Astrocyte of the hippocampus (primary cell): ENCODE measurements at places on chromosomes 2 and 18.

GRCh38 chr2:216181351-216181750, 72.2 kb downstream of the XRCC5 start:
- DNase-seq: no peak

GRCh38 chr2:132668189-132668823, 1.7 kb downstream of the LYPD1 start:
- peak; percentile 84 for DNase-seq

GRCh38 chr2:130252880-130253645, 54.8 kb upstream of the TUBA3E start:
- peak; percentile 31 for DNase-seq

- no peak for DNase-seq
These were observed 125.9 kb upstream of the NRP2 start for GRCh38 chr2:205556357-205556756.

DNA sequence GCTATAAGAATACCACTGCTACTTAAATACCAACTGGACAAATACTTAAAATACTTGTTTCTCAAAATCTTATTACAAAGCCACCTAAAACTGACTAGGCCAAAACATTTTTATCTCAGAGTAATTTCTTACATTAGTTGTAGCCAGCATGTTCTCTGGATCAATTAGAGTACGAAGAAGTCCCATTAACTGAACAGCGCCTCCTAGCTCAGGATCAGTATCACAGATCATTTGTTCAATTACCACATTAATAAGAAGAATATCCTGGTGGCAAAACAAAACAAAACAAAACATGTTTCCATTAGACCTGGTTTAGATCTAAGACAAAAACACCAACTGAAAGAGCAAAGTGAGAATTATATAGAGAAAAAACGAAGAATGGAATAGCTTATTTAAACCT, 36.0 kb downstream of the PPP4R3B start:
- DNase-seq: no peak

GRCh38 chr2:1868683-1869141, 124.4 kb upstream of the PXDN start:
- DNase-seq: no peak

DNA sequence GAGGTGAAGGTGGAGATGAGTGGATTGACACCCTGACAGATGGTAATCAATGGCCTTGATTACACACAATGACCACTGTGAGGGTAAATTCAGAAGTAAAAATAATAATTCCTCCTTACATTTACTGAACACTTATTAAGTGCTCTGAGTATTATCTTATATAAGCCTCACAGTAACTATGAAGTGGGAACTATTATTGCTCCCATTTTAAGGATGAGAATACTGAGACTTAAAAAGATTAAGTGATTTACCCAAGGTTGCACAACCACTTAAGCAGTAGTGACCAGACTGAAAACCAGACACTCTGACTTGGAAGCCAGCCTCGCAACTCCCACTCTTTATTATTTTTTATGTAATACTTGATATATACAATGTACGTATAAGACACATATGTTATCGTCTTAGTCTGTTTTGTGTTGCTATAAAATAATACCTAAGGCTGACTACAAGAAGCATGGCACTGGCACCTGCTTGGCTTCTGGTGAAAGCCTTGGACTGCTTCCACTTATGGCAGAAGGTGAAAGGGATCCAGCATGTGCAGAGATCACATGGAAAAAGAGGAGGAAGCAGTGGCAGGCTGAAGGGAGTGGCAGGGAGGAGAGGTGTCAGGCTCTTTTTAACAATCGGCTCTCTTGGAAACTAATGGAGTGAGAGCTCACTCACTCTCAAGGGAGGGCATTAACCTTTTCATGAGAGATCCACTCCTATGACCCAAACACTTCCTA, 41.5 kb upstream of the C1D start:
- DNase-seq: no peak

GRCh38 chr2:213129311-213129710, 22.1 kb downstream of the IKZF2 start:
- DNase-seq: no peak

GRCh38 chr2:69605284-69605683, 38.3 kb downstream of the AAK1 start:
- no peak for DNase-seq

DNA sequence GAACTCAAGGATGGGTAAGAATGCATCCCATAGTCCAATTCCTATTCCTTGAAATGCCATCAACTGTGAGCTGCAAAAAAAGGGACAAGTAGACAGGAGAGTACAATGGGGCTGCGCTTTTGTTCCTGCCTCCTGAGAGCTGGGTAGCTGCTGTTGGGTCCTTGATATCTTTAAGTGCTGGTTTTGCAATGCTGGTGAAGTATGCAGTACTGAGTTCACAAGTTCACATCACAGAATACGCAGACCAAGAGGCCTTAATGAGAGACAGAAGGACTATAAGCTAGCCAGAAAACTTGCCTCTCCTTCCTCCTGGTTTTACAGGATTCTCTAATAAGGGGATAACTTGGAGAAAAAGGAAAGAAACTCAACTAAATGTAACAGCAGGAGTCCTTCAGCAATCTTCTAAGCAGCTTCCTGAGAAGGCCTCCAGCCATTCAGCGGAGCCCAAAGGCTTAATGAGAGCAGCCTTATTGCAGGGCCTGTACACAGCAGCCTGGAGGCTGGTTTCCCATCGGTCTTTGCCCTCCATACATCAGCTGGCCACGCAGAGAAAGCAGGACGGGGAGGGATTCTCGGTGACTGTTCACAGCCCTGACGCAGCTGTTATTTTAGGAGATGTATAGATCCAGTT, 293.1 kb downstream of the CDCA7 start:
- DNase-seq: no peak

DNA sequence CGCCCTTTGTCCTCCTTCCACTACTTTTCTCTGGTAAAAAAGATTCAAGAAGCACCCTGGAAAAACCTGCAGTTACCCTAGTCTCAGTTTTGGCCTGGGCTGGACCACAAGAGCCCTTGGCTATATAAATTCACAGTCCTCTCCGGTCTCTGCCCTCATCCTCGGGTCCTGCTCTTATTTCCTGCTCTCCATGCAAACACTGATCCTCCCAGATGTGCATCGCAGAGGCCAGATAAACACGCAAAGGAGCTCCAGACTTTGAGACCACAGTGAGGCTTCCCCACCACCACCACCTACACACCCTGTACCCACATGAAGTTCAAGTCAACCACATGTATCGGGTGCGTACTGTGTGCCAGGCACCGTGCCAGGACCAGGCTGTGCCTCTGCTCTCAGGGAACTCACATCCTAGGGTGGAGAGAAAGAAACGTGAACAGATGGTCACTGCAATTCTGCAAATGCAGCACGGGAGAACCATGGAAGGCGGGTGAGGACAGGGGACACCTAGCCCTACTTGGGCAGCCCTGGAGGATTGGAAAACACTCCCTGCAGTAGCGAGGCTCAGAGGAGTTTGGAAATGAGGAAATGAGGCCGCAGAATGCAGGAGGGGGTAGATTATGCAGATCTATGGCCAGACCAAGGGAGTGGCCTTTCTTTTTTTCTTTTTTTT, 7.4 kb downstream of the CTDSP1 start:
- peak; percentile 65 for DNase-seq

DNA sequence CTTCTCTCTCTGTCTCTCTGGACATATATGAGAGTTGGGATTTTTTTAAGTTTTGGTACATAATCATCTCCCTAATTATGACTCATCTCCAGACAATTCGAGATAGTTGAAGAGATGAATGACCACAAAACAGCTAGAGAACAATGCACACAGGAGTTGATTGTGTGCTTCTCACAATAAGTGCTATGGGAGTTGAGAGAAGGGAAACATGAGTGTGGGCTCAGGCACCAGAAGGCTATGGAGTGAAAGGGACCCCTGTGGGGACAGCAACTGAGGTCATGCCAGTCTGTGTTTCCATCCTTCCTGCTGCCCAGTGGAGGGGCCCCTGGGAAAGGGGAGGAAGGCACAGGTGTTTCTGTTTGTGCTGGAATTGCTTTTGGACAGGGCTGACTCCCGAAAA, 6.5 kb upstream of the YWHAQ start:
- no peak for DNase-seq

GRCh38 chr18:28716338-28716737, 539.4 kb upstream of the CDH2 start:
- DNase-seq: no peak

- no peak for DNase-seq
These were observed 7.1 kb upstream of the SOS1 start for GRCh38 chr2:39127973-39128372.

- DNase-seq: peak; percentile 26
These were observed 22.9 kb upstream of the SSB start for GRCh38 chr2:169775765-169776164.

DNA sequence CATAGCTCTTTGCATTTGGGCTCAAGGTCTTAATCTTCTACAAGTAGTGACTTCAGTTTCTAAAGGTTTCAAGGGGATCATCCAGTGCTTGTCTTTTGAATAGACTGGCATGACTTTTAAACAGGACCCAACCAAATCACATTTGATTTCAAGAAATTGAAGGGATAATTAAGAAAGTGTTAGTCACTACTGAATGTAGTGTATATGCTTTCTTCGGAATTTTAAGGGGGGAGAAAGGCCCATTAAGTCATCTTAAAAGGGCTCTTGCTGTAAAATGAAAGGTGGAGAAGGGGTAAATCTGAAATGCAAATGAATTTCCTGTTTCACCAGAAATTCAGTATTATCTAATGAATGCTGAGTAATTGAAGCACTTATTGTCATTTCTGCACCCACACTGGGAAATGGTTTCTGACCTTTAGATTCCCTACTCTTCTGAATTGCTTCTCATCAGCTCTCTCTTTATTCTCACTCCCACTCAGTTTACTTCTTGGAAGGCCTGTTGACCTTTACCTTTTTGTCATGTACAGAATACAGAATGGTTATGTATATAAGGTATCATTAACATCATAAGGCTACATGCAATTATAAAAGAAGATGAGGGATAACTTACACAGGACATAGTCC, 241.4 kb downstream of the SLC8A1 start:
- no peak for DNase-seq
